ENCODE measurements at places on chromosomes 1 and 21.

GRCh38 chr1:71621785-71622184 is 541.0 kb upstream of the ZRANB2 start:
- DNase-seq: no peak

DNA sequence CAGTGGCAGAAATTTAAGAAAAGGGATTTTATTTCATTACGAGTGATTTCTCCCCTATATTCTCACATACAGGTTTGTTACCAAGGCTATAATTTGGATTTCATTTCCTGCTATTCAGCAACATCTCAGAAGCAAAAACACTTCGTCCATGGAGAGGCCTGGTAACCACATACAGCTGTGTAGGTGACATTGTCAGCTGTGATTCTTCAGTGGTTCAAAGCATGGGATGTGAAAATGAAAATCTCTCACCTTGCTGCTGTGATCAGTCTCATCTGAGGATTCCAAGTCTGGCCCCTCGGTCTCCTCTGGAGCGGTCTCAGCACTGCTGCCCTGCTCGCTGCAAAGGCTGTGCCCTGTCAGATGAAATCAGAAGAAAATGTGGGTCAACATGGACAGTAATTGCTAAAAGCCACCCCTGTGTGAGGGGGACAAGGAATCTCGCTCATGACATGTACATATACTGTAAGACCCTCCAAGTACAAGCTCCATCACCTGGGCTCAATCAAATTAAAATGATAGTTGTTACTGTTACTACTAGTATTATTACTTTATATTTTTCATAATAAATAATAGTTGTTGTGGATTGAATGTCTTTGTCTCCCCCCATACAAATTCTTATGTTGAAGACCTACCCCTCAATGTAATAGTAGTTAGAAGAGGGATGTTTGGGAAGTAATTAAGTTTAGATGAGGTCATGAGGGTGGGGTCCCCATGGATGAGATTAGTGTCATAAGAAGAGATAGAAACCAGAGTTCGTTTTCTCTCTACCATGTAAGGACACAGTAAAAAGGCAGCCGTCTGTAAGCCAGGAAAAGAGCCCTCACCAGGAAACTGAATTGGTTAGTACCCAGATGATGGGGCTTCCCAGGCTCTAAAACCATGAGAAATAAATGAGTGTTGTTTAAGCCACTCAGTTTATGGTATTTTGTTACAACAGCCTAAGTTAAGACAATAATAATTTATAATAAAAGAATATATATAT is 126.7 kb upstream of the KRTAP19-8 start:
- no peak for DNase-seq

DNA sequence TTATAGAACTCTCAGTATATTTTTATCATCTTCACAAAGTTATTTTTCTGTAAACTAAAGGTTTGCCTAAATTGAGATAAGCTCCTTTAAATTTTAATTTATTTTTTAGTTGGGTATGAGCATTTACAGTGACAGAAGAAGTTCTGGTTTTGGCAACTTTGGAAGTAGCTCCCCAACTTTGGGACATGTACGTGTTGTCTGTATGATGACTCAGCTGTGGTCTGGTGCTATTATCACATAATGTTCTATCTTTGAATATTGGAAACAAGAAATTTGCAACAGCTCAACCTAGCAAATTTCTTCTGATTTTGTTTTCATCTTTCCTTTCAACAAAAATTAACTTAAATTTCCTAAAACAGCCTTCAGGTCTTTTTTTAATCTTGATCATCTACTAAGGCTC is 46.6 kb upstream of the C1orf105 start:
- no peak for DNase-seq

GRCh38 chr1:37884145-37884544 is 24.8 kb upstream of the MTF1 start:
- DNase-seq: no peak

GRCh38 chr1:228062812-228063211 is 19.7 kb upstream of the ARF1 start:
- no peak for DNase-seq

DNA sequence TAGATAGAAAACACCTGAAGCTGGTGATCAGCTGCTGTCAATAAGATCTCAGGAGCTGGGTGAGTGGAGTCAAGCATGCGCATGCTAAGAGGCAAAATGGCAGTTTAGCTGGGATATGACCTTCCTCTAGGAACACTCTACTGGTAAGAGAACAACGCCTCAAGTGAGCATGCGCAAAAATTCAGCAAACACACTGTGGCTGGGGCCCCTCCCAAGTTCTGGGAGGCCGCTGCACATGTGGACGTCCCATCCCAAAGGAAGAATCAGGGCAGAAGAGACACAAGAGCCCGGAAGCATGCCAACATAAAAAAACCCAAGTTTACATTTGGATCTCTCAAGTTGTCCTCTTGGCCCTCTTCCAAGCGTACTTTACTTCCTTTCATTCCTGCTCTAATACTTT is 126.3 kb upstream of the F3 start:
- DNase-seq: no peak

DNA sequence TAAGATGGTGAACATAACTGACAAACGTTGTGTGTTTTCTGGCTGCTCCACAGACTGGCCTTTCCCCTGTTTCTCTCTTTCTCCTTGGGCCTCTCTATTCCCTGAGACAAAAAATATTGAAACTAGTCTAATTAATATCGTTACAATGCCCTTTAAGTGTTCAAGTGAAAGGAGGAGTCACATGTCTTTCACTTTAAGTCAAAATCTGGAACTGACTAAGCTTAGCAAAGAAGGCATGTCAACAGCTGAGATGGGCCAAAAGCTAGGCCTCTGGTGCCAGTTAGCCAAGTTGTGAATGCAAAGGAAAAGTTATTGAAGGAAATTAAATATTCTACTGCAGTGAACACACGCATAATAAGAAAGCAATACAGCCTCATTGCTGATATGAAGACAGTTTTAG is 32.2 kb upstream of the FCRL3 start:
- no peak for DNase-seq

GRCh38 chr21:41638201-41638790 is 128.6 kb downstream of the RIPK4 start:
- no peak for DNase-seq

DNA sequence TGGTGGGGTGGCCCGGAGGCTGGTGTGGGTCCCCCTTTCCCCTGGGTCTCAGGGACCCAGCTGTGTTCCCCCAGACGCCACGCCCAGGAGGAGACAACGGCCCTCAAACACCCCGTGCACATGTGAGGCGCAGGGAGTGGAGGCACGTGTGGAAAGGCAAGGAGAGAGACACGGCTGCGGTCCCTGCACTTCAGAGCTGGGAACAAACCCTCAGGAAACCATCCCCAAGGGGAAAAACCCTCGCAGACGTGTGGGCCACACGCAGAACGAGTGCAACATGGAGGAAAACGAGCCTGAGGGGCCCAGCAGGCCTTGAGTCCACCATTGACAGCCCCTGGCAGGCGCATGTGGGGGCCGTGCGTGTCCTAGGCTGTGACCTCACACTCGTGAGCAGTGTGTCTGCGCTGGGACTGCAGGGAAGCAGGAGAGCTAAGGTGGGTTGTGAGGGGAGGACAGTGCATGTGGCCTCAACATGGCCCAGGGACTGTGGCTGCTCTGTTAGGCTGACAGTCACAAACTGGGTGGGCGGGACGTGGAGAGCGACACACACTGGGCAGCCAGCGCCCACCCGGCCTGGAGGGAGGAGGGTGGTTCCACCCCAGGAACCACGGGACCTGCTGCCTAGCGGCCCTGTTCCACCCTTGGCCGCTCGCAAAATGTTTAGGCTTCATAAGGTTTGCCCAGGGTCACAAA is 20.0 kb downstream of the ITGB2 start:
- DNase-seq: no peak

- DNase-seq: no peak
Observed at GRCh38 chr1:177383715-177384114, 213.0 kb downstream of the BRINP2 start.

DNA sequence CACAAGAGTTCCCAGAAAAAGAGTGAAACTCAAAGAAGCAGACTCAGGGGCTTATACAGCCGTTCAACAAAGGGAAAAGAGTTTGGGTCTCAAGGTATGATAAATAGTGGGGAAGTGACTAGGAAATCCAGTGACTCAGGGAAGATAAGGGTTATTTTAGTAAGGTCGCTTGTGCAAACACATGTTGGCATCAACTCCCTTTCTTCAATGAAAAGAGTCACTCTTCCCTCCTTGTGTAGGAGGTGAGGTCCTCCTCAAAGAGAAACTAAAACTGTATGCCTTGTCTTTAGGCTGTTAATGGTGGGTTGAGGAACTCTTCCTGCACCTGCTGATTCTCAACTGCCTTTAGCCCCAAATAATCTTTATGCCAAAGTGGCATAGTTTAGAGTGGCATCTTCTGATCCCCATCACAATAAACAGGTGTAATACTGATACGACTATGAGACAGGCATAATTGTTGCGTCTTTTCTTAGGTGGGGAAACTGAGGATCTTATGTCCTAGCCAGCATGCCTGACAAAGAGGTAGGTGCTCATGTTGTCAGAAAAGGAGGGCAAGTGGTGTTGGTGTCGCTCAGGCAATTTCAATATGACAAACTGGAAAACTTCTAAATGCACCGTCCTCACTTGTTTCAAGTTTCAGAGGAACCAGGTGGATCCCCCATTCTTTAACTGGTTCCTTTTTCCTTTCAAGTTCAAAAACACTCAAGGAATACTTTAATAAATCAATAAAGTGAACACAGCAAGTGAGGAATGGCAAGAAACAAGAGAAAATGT is 294.1 kb upstream of the RUNX1 start:
- no peak for DNase-seq

DNA sequence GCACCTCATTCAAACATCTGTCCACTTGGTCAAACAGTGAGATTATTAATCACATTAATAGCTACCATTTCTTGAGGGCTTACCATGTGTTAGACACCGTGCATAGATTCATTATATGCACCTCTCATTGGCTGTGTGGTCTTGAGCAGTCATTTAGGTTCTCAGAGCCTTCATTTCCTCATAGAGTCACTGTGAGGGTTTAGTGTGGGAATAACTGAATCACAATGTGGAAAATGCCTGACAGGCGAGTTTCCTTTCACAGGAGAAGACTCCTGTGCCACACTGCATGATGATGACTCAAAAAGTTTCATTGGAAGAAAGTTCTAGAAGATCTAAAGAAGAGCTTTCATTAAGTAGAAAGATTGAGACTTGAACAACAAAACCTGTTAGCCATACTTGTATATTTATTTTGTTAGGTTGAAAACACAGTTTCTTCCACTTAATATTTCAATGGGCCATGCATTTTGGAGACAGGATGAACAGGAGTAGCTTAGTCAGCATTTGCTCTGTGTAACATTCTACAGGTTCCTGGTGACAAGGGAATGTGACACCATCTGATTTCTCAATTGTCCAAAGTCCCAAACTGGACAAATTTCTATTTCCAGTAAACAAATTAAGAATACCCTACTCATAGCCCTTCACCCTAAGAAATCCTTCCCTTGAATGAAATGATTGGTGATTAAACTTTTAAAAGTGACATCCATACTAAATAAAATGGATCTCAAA is 45.7 kb downstream of the FYB2 start:
- DNase-seq: no peak

DNA sequence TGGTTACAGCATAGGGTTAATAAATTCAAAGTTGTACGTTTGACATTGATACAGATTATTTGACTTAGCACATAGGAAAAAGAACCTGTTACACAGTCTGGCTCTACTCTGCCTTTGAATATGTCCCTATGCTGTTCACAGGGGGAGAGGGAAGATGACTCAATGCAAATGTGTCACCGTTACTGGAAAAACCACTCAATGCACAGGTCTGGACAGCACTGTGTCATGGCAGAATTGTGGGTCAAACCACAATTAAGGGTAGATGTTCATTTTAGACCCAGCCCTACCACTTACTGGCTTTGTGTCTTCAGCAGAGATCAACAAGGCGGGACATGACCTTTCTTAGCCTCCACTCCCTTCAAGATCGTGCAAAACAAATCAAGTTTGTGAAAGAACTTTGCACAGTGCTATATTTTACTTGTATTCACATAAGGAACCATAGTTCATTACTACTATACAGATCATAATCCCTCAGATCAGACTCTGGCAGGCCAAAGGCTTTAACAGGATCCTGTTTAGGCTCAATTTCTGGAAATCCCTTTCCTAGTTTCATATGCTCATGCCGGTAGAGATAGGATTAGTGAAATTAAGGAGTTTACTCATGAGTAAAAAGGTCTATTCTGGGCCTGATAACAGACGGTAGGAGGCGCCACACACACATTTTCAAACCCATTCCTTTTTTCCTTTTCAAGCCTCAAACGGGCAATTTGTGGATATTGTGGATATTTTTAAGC is 22.1 kb downstream of the EIF2D start:
- peak; percentile 72 for DNase-seq

- DNase-seq: no peak
Observed at GRCh38 chr1:187961895-187962294, 1133.1 kb downstream of the PLA2G4A start.

GRCh38 chr1:10958614-10959013 is 53.8 kb upstream of the TARDBP start:
- DNase-seq: no peak

DNA sequence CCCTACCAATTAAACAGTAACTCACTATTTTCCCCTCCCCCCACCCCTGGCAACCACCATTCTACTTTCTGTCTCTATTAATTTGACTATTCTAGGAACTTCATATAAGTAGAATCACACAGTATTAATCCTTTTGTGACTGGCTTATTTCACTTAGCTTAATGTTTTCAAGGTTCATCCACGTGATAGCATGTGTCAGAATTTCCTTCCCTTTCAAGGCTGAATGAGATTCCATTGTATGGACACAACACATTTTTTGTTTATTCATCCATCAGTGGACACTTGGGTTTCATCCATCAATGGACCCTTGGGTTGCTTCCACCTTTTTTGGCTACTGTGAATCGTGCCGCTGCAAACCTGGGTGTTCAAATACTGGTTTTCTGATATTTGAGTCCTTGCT is 41.7 kb downstream of the EIF2D start:
- no peak for DNase-seq

- DNase-seq: no peak
Observed at GRCh38 chr1:209937996-209938959, at the start of gene SYT14. Gene SYT14, plus strand, starts transcription at chr1:209938217. Its CDS starts 48 bp downstream, at chr1:209938265.

DNA sequence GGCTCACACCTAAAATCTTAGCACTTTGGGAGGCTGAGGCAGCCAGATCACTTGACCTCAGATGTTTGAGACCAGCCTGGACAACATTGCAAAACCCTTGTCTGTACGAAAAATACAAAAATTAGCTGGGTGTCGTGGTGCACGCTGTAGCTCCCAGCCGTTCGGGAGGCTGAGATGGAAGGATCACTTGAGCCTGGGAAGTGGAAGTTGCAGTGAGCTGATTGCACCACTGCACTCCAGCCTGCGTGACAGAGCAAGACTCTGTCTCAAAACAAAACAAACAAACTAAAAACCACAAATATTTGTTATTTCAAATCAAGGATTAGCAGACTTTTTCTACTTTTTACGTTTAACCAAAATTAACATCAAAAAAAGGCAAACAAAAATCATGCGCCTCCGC is 31.3 kb downstream of the INKA2 start:
- no peak for DNase-seq
